ENCODE measurements at places on chromosomes 4 and X.

GRCh38 chrX:149799938-149800337 is 18.2 kb downstream of the MAGEA9 start:
- DNase-seq = no peak

GRCh38 chrX:84363663-84364062 is 138.6 kb downstream of the HDX start:
- no peak for DNase-seq

DNA sequence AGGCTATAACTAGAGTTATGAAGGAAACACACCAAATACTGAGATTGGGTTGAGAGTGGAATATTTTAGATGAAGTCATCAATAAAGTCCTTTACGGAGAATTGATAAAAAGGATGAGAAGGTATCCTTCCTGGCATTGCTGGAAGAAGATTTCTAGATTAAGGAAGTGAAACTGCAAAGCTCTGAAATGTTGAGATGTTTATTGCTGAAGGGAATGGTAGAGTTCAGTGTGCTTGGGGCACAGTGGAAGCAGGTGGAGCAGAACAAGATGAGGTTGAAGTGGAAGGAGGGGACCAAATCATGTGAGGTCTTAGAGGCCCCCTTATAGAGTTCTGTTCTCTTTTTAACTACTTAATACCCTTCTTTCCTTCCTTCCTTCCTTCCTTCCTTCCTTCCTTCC is 848.5 kb downstream of the RAB28 start:
- DNase-seq = no peak

DNA sequence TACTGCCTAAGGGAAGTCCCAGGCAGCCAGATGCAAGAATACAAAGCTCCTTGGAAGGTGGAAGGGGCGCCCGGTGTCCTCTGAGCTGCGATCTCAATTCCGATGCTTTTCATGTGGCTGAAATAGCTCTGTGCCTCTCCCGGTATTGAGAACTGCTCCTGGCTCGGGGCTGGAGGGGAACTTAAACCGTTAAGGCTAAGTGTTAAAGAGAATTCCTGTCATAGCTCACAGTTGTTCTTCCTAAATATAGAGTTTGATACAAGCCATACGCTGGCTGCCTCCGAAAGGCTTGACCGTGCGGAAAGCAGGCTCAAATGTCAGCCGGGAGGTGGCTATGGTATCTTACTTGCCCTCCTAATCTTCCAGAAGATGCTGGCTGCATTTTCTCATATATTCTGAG is at the start of gene SMPX:
Gene SMPX (minus strand): TSS at position 157 of the 400 bp plus-strand sequence. CDS start 3,826 bp downstream, outside the sequence.
- no peak for DNase-seq

DNA sequence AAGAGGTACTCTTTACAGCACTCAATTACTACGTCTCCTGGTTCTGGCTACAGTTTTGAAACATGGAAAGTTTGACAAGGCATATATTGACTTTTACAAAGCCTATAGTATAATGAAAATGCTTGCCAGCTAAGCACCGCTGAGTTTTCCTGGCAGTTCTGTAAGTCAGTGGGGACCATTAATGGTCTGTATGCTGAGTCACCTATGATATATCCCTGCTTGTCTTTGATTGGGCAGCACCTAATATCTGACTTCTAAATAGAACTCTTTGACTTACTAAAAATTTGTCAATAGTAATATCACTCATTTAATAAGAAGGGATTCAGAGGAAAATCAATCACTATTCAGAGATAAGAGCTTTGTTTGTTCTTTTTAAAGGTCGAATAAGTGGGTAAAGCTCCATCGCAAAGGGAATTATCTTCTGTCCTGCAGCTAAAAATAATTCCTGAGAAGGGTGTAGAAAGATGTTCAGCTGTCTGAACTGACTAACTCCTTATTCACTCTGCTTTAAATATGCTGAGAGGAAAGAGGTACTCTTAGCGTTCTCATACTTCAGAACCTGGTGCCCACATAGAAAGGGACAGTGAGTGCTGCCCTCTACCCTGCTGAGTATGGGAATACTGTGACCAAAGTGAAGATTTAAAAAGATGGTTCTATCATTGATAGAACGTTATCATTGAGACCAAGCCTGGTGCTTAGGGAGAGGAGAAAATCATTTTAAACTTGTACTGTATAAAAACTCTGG is 959 bp downstream of the SMPX start:
- DNase-seq = no peak

DNA sequence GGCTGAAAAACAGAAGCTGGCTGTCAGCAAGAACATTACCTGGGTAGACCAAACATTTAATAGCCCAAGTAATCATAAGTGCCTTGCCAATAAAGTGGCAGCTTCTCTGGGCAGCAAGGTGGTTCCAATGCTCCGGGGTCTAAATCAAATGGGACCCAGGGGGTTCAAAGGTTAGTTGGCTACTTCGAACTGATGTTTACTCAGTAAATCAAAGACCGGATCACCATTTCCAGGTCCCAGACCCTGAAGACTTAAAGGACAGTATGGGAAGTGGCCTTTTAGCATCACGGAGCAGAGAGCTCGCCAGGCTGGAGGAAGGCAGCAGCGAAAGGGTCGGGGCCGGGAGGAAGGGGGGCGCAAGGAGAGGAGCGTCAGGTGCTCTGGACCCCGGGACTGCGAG is 1.0 kb downstream of the SH3KBP1 start:
- no peak for DNase-seq

Measured in stimulated activated CD8-positive, alpha-beta memory T cell treated with anti-CD3 and anti-CD28 coated beads, Interleukin-7, amount 100 ng/mL, for 48 hours (primary cell).